OCI-LY7 (cell line): ENCODE measurements at places on chromosomes 16 and 17. TPM values are rescaled to one million over a fixed set of nuclear protein-coding genes. Genes with fewer than 3 reads are reported as not detected.

The TNP2 gene
- total RNA-seq, result not detected in 2 replicates

The CD300H gene
- not detected in 2 replicates for total RNA-seq

The MMP2 gene
- 0.48 TPM in 1 of 2 replicates, not detected in the other for total RNA-seq

The CDH11 gene
- not detected in 2 replicates for total RNA-seq

The TOP2A gene
- total RNA-seq, result 340 and 442 TPM in 2 replicates
